ENCODE measurements at places on chromosomes 1 and 21.
A peak's percentile ranks its signal among the peaks of the same experiment; 100 is the strongest.

DNA sequence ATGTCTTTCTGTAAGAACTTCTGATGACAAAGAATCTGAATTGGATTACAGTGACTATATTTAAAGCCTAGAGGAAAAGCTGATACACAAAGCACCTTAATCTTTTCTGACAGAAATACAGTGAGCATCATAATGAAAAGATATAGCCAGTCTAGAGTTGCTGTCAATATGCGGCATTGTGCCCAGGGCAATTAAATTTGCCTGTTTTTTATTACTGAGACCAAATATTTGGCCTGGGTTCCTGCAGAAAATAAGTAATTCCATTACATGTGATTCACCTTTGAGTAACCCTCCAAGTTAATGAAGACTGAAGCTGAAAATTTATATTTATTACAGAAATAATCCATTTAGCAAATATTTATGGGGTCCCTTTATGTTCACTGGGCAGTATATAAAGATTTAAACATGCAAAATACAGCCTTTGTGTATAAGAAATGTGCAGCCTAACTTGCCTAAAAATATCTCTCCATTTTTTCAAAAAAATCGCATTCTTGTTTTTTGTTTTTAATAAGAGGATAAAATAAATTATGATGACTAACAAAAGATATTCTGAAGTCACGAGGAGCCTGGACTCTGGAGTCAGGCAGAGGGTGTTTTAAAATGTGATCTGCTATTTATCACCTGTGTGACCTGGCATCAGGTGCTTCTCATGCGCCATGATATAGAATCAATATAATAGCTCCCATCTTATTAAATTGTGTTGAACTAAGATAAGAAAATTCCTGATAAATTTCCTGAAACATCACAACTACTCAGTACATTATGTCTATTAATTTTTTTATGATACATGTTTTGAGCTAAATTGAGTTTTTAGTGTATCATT is 83.6 kb downstream of the SGIP1 start:
- DNase-seq: peak; percentile 12

- peak; percentile 69 for DNase-seq
Observed at GRCh38 chr1:225454733-225455132, 26.9 kb upstream of the LBR start.

DNA sequence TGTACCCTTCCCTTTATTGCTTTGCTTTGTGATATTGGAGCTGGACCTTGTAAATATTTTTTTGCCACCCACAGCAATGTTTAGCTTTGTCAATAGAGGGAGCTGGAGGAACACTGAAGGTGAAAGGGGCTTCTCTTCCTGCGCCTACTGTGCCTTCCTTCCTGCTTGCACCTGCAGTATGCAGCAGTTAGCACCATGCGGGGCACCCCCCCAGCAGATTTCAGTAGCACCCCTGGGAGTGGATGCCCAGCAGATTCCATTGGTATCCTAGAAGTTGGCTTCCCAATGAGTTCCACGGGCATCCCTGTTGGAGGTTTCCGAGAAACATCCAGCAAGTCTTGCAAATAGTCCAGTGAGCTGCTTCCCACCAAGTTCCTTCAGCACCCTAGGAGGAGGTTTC is 25.6 kb downstream of the S100A10 start:
- peak; percentile 32 for DNase-seq

GRCh38 chr1:202144402-202145067 is at the start of gene ARL8A:
TSS of gene ARL8A (minus strand) at chr1:202144737. CDS start at chr1:202144572, 165 bp downstream.
- peak; percentile 24 for DNase-seq

GRCh38 chr1:235976490-235976889 is 88.4 kb downstream of the NID1 start:
- no peak for DNase-seq

DNA sequence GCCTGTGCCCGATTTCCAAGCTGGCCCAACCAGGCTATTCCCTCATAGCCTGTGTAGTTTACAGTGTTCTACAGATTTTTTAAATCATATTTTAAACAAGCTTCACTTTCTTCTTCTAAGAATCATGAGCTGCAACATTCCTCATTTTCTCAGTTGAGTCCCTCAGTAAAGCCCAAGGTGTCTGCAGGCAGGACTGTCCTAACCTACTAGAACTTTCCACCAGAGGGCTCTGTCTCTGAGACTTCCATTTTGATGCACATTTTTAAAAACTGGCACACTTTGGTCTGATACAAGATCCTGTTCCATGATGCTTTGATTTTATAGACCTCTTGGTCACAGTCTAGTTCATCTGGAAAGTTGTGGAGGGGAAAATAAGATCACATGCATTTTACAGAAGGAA is 21.6 kb upstream of the SLAMF6 start:
- peak; percentile 9 for DNase-seq

DNA sequence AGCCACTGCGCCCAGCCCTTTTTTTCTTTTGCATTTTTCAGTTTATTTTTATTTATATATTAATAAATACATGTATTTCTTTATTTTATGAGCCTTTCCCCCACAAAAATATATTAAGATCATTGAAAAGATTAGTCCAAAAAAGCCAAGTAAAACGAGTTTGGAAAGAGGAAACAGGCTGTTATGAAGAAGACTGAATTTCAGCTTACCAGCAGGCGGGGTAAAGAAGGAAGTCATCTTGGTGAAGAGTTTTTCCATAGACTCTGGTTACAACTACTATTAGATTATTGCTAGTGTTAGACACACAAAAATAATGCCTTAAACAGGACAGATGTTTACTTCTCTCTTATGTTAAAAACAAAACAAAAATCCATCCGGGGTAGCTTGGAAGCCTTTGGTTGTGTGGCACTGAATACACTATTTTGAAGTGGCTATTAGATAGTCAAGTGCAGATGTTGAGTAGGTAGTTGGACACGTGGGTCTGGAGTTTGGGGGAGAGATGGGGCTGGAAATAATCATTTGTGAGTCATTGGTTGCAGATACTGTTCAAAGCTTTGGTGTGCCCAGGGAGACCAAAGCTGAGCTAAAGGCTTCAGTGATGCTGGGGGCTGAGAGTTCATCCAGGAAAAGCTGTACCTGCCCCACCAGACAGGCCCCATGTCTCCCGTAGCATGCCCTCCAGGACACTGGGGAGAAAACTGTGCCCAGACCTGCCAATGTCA is 8.7 kb upstream of the LRRC71 start:
- DNase-seq: no peak

DNA sequence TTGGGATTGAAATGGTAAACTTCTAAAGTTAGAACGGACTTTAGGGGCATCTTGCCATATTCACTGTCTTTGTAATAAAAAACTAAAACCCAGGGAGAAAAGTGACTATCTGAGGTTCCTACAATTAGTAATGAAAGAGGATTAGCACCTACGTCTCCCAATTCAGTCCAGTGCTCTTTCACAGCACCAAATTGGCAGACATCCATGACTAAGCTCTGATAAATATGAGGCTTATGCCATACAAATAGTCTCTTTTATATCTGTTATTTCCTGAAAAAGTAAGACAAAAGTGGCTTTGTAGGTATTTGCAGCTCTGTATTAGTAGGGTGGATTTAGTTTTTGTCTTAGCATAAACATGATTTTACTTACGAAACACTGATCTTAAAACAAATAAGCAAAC is 315.0 kb upstream of the NRIP1 start:
- DNase-seq: no peak

- DNase-seq: no peak
Observed at GRCh38 chr1:56576880-56577405, 2.4 kb downstream of the PLPP3 start.

GRCh38 chr1:24082372-24082771 is 29.6 kb downstream of the MYOM3 start:
- DNase-seq: no peak

GRCh38 chr1:14180738-14181137 is 417.7 kb upstream of the KAZN start:
- no peak for DNase-seq

- no peak for DNase-seq
Observed at GRCh38 chr21:25409978-25410377, 197.3 kb downstream of the MRPL39 start.

GRCh38 chr1:60581455-60582220 is 500.7 kb upstream of the NFIA start:
- no peak for DNase-seq

DNA sequence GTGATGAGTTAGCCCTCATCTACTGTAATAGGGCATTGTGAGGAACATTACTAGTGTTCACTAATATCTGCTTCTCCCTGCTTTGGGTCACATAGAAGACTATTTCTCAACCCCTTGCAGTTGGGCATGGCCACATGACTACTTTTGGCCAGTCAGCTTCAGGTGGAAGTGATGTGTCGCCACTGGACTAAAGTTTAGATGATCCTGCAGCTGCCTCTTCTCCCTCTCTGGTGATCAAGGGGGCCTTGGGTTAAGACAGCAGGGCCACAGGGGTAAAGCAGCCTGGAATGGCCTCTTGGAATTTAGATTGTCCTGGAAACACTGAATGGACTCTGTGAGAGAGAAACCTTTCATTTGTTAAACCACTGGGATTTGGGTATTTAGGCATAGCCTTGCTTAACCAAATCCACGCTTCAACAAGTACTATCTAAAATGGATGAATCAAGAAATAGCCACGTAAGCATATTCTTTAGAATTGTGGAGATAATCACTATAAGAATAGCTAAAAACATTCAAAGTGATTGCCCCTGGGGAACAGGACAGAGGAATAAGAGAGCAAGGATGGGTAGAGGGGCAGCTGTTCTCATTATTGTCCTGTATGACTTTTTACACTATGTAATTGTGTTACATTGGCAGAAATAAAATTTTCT is 41.2 kb downstream of the OPRD1 start:
- DNase-seq: no peak

DNA sequence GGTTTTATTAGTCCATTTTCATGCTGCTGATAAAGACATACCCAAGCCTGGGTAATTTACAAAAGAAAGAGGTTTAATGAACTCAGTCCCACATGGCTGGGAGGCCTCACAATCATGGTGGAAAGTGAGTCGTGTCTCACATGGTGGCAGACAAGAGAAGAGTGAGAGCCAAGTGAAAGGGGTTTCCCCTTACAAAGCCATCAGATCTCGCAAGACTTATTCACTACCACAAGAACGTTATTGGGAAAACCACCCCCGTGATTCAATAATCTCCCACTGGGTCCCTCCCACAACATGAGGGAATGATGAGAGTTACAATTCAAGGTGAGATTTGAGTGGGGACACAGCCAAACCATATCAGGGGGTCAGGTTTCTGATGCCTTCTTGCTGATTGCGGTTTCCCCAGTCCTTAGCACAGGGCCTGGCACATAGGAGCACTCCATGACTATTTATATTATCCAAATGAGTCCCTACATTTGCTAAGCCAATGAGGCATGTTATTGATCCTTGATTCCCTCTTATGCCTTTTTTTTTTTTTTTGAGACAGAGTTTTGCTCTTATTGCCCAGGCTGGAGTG is 35.3 kb upstream of the PAXBP1 start:
- DNase-seq: no peak

DNA sequence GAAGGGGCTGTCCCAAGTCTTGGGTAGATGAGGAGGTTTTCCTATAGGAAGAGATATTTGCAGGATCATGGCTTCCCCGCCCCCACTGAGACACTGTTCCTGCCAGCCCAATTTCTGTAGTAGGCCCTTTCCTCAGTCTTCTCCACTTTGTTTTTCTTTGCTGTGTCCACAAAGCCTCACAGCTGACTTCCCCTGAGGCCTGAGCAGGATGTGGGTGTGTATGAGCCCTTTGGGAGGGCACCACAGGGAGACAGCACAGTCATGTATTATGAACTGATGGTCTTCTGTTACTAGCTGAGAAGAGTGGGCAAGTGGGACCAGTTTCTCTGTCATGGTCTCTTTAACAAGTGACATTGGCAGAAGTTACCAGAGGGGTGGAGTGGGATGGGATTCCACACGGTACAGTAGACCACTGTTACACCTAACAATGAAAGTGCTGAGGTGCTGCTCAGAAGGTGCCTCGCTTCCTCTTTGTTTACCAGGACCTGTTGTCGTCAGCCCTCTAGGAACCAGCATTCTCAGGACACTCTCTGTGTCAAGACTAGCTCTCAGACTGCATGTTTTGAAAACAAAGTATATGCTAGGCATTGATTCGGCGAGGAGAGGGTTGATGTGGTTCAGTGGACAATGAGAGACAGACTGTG is 253.8 kb upstream of the HOOK1 start:
- DNase-seq: no peak

DNA sequence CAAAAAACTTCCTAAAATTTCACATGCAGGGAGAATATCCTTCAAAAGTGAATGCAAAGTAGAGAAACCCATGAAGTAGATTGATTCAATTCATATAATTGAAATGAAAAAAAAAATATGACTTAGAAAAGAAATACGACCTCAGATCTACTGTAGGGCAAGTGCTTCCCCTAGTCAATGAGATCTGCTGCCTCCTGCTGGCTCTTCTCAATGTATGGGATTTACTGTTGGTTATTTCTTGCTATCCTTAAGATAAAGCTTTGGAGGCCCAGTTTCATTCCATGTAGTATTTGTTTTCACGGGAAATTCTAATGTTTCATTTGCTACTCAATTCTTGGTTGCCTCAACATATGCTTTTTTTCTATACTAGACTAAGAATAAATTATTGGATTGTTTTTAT is 46.2 kb downstream of the ZNF648 start:
- no peak for DNase-seq

GRCh38 chr1:150579945-150580642 is 684 bp upstream of the MCL1 start:
- no peak for DNase-seq

DNA sequence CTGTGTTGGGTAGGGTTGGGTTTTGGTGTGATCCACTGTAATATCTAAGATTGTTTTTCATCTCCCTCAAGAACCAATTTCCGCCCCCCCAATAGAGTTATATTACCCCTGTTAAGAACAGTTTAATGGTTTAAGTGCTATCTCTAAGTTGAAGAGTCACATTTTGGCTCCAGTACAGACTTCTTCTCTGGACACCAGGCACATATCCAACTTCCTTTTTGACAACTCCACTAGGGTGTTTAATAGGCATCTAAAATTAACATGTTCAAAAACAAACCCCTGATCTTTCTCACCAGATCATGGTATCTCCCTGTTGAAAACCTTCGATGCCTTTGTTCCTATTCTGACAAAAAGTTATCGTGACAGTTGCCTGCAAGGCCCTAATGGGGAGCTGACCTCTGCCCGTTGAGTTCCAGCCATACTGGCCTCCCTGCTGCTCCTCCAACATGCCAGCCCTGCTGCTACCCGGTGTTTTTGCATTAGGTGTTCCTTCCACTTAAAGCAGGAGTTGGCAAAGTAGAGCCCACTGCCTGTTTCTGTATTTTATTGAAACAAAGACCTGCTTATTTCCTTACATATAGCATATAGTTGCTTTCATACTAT is 18.6 kb downstream of the USP24 start:
- no peak for DNase-seq

DNA sequence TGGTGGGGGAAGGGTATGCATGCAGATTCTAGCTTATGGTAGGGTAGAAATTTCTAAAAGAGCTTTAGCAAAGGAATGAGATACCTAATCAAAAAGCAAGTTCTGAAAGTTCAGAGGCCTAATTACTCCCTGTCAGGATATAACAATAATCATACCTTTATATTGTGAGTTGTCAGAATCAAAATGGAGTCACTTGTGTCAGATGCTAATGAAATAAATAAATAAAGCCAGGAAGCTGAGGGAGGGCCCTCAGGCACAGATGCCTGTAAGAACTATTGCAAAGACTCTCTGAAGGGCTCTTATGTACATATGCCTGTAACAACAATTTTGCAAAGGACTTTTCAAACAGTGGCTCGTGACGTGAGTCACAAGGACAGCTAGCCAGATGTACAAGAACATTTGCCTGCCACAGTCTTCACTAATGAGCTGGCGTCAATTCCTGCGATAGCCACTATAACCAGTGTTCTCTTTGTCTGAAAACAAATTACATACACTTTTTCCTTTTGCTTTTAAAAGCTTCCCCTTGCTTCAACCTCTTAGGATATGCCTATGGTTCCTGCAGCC is 27.4 kb upstream of the DNASE2B start:
- DNase-seq: peak; percentile 92

- no peak for DNase-seq
Observed at GRCh38 chr1:27741121-27741520, 15.4 kb downstream of the FAM76A start.

GRCh38 chr1:39919545-39919944 is 17.8 kb upstream of the MYCL start:
- DNase-seq: peak; percentile 52

Measured in HFFc6 (cell line).